ENCODE measurements at places on chromosomes 1 and 21.

DNA sequence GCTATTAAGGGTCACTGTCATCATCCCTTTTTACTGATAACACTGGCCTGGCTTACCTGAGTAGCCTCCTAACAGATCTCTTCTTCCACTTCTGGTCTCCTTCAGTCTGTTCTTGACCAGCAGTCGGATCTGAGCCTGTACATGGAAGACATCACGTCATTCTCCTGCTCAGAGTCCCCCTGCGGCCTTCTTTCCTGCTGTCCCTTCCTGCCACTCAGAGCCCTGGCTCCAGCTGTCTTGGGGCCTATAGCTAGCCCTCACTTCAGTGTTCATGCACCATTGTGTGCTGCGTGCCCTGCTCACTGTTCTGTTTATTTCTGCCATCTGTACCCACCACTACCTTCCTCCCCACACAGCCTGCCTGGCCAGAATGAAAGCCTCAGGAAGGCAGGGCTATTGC lies 8.4 kb downstream of the ADARB1 start:
- no peak for DNase-seq

DNA sequence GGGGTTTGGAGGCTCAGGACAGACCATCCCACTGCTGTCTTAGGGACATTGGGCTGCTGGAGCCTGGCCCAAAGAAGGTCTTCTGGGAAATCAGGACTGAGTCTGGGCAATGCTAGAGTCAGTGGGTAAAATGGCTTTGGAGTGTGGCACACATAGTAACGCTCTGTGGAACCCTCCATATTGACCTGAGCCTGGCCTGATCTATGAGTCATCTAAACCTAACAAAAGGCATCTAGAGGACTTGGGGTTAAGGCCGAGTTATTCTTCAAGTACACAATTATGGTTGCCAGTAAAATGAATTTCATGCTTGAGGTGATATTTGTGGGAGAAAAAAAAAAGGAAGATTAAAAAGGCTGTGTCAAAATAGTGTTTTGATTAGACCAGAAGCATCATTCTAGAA lies 77.7 kb downstream of the ST6GALNAC5 start:
- DNase-seq, result no peak

- no peak for DNase-seq
Observed at GRCh38 chr1:57345916-57346315, 77.9 kb downstream of the DAB1 start.

DNA sequence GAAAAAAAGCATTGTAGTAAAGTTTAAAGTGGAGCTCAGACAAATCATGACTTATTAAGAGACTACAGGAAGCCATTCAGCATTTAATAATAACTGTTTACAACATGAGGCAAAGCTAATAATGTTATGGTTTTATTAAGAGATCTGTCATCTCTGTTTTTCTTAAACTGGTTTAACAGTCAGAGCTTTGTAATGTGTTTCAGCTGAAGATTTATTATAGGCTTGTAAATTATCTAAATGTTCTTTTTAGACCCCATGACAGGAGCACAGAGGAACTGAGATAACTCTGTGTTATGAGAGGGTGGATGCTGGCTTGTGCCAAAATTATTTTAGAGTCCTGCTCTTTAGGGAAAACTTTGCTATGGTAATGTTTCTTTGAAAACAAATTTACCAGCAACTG lies 38.0 kb upstream of the RWDD3 start:
- no peak for DNase-seq

DNA sequence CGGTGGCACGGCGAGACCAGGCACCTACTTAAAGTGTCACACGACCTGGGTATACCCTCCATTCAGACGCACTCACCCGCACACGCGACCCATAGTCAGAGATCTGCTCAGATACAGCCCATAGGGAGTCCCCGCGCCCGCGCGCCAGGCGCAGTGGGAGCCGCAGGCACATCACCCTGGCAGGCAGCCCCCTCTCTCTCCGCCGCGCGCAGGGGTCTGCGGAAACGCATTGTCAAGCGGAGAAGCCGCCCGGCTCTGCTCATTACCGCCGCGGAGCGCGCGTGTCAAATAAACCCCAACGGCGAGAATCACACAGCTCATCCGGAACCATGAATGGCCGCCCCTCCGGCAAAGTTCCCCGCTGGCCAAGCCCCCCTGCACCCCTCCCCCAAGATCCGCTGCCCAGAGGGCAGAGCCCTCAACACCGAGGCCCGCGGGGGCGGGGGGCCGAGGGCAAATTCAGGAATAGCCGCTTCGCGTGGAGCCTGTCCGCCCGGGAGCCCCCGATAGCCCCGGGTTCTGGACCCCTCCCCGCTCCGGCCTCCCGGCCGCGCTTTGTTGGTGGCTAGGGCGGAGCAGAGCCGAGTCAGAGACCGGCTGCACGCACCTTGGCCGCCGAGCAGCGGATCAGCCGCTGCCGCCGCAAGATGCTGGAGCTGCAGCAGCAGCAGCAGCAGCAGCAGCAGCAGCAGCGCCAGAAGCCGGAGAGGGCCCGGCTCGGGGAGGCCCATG lies 522 bp downstream of the LRP8 start:
- DNase-seq, result peak; percentile 40
